Kidney tubule cell (primary cell): ENCODE measurements at places on chromosomes 5 and 9.
A peak's percentile ranks its signal among the peaks of the same experiment; 100 is the strongest.

- DNase-seq = no peak
Observed at GRCh38 chr5:75320371-75320770, 16.6 kb upstream of the HMGCR start.

- no peak for DNase-seq
Observed at GRCh38 chr5:59503220-59503619, 390.3 kb downstream of the PDE4D start.

- no peak for DNase-seq
Observed at GRCh38 chr5:116495786-116496357, 78.8 kb downstream of the SEMA6A start.

GRCh38 chr5:57770039-57770438 is 287.4 kb upstream of the ACTBL2 start:
- no peak for DNase-seq

DNA sequence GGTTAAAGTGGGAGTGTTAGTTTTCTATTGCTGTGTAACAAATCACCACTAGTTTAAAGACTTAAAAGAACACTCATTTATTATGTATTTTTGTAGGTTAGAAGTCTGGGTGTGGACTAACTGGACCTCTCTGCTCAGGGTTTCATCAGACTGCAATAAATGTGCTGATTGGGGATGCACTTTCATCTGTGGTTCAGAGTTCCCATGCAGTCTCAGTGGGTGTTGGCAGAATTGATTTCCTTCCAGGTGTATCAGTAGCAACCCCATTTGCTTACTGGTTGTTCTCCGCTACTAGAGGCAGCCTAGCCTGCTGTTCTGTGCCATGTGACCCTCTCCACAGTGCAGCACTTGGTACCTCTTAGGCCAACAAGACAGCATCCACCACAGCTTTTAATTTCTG is 2200.5 kb downstream of the MAT2B start:
- no peak for DNase-seq

DNA sequence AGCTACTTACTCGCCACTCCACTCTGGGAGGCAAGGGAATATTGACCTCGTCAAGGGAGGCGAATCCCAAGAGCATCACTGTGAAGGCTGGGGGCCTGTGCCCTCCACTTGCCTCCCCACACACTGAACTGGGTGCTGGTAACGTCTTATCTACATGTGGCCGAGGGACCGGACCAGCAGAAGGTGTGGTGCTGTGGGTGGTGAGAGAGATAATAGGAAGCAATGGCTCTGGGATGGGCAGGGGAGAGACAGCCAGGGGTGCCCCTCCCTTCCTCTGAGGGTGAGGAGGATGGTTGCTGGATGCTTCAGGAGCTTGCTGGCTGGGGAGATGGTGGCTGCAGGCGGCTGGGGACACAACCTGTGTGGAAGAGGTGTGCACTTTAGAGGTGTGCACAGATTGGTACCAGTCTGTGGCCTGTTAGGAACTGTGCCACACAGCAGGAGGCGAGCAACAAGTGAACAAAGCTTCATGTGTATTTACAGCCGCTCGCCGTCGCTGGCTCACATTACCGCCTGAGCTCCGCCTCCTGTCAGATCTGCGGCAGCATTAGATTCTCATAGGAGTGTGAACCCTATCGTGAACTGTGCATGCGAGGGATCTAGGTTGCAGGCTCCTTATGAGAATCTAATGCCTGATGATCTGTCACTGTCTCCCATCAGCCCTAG is 100.3 kb downstream of the ENTREP1 start:
- DNase-seq = no peak

- DNase-seq = no peak
Observed at GRCh38 chr9:114384836-114385396, 2.9 kb downstream of the AKNA start.

DNA sequence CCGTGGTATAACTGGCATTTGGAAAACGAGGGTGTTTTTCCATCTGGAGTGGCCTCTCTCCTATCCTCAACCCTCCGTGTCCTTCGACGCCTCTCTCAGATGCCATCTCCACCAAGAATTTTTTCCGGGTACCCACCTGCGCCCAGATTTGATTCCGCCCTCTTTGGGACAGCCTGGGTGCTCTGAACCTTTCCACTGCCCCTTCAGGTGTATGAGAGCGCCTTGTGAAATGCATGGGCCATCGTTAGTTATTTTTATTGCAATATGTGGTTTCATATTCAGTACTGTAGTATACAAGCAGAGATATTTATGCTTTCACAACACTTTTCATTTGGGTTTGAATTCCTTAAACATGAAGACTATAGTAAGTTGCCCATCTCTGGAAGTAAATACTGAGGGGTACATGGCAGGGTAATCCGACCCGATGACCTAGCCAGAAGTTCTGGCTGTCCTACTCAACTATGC is 78.2 kb upstream of the IFNE start:
- DNase-seq = no peak

GRCh38 chr5:164336906-164337305 is 831.5 kb downstream of the MAT2B start:
- peak; percentile 10 for DNase-seq

DNA sequence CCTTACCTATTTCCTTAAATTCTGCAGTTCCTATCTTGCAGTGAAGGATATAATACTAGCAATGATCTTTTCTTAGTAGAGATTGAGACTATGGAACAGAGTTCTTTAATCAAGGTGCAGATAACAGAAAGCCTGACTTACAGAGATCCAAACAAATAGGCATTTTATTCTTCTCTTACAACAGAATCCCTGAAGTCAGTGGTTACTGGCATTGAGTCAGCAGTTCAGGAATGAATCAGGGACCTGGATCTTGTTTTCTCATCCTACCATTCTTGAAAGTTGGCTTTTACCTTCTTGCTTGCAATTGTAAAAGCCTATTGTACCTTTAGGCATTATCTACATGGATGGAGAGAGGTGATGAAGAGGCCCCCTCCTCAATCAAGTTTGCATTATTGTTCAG is 47.5 kb upstream of the TLE4 start:
- DNase-seq = peak; percentile 8

- no peak for DNase-seq
Observed at GRCh38 chr5:145667742-145668141, 167.4 kb downstream of the PRELID2 start.

GRCh38 chr9:21454149-21454548 is 13.9 kb downstream of the IFNA1 start:
- peak; percentile 50 for DNase-seq

- no peak for DNase-seq
Observed at GRCh38 chr9:134473141-134474054, 147.1 kb downstream of the RXRA start.

DNA sequence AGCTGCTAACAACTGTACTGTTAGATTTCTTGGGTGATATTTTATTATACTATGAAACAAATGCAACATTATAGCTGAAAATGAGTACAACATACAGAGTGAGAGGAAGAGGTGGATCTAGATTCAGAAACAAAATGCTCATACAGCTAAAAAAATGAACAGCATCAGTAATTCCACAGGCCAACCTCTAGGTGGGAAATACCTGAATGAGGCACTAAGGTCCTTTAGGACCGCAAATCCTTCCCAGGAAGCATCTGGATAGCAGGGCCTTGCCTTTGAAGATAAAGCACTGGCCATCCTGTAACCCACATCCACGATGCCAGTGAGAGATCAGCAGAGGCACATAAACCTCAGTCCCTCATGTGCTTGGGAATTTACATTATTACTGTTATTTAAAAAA is 310.8 kb downstream of the YTHDC2 start:
- no peak for DNase-seq

DNA sequence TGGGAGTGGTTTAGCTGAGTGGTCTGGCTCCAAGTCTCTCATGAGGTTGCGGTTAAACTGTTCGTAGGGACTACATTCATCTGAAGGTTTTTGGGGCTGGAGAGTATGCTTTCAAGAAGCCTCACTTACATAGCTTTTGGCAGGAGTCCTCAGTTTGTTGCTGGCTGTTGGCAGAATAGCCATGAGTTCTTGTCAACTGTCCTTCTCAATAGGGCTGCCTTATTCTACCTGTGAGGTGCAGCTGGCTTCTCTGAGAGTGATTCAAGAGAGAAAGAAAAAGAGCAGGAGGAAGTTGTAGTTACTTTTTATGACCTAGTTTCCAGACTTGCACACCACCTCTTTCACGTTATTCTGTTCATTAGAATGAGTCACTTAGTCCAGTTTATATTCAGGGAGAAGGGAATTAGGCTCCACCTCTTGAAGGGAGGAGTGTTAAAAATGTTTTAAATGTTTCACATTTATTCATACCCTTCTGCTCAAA is 33.2 kb downstream of the YTHDC2 start:
- peak; percentile 65 for DNase-seq

DNA sequence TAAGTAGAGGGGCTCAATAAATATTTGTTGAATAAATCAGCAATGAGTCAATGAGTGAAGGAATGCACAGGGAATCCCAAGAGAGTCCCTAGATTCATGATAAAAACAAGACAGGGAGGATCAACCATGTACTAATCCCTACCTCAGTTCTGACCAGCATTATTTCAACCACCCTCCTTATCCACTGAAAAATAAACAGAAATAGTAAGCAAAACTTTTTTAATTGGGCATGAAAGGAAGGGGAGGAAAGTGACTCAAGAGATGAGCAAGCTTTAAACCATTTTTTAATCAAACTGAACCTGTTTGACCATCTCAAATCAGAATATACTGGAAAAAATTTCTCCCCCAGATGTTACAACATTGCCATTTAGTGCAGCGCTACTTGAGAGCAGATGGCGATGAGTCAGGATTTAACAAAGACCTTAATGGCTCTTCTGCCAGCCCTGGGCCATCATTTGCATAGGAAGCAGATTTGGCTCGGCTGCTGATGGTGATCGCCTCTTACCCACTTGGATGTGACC is 194.8 kb upstream of the SLC30A5 start:
- peak; percentile 65 for DNase-seq

GRCh38 chr5:38295751-38296150 is 37.4 kb downstream of the EGFLAM start:
- DNase-seq = no peak

DNA sequence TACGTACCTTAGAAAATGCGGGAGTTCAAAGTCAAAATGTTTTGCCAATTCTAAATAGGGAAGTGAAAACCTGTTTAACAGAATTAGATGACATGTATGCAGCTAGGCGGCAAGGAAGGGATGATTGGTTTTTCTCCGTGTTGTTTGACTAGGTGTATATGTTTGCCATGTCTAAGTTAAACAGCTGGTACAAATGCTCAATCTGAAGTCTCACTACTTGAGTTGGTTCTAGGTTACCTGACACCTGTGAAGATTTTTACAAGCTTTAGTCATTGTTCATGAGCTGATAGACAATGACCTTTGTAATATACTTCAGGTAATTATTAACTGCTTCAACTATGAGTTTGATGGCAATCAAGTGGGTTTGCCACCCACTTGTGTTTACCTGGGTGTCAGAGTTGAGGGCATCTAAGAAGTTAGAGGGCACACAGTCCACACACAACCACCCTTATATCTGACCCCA is 74.3 kb downstream of the SLC44A1 start:
- DNase-seq = peak; percentile 65

- no peak for DNase-seq
Observed at GRCh38 chr9:134986957-134987356, 69.2 kb upstream of the FCN1 start.

DNA sequence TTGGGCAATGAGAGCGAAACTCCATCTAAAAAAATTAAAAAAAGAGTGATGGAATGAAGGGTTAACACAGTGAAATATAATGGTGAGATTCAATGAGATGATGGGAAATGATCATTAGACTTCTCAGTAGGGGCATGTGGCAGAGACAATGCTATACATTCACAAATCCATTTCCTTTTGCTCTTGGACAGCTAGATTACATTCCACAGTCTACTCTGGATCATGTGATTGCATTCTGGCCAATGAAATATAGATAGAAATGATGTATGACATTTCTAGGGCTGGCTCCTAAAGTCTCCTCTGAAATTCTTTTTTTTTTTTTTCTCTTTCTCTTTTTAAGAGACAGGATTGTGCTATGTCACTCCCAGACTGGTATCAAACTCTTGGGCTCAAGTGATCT is 3.8 kb upstream of the GALT start:
- no peak for DNase-seq

GRCh38 chr5:170619869-170620268 is 116.0 kb downstream of the KCNIP1 start:
- DNase-seq = no peak

- DNase-seq = no peak
Observed at GRCh38 chr5:172505845-172506244, 51.5 kb upstream of the SH3PXD2B start.

GRCh38 chr5:59746241-59746765 is 147.2 kb downstream of the PDE4D start:
- DNase-seq = peak; percentile 87

GRCh38 chr9:91948597-91949391 is 1.2 kb downstream of the ROR2 start:
- peak; percentile 40 for DNase-seq

- no peak for DNase-seq
Observed at GRCh38 chr9:71781391-71781790, 13.1 kb upstream of the CEMIP2 start.

- DNase-seq = peak; percentile 13
Observed at GRCh38 chr5:107646418-107646817, 24.3 kb downstream of the EFNA5 start.

GRCh38 chr5:163633926-163634460 is 128.6 kb downstream of the MAT2B start:
- DNase-seq = no peak

DNA sequence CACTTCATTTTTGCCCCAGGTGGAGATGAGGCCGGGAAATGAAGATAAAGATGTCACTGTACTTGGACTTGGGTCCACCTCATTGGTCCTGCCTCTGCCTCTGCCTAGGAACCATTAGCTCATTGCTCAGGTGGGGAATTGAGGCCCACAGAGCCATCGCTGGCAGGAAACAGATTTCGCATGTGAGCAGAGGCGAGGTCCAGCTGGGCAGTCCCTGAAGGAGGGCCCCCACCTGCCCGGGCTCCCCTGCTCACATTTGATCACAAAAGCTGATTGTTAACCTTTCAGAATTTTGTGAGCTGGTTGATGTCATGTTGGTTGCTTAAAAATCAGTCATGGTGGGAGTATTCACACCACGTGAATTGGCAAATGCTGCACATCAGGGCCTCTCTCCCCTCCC is 273.8 kb upstream of the MVB12B start:
- DNase-seq = no peak

- DNase-seq = no peak
Observed at GRCh38 chr5:135020111-135020895, 13.7 kb downstream of the PITX1 start.

DNA sequence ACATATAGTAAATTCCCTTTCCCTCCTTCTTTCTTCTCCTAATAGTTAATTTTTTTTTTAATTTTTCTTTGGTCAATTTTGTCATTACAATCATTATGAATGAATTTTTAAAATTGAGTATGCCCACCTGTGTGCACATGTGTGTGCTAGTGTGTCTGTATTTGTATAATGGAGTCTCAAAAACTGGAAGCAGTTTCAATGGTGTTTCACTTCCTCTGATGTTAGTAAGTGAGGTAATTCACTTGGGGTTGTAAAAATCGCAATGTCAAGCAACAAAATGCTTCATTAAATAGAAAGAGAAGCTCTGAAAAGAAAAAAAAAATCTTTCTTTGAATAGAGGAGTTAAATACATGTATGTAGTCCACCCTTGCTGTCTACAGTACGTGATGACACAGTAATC is 1467.6 kb upstream of the NUDT12 start:
- no peak for DNase-seq

DNA sequence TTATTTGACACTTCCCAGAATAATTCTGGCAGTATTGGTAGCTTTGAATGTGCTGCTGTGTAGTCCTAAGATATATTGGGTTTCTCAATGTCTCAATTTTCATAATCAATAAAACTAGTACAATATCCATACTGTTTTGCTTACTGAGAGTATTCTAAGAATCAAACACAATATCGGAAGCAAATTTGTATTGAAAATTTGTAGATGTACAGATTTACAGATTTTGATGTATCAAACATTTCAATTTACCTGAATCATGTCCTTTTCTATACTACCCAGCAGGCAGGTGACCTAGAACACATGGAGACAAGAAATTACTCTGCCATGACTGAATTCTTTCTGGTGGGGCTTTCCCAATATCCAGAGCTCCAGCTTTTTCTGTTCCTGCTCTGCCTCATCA is at the start of gene OR13D1:
Gene OR13D1, plus strand, starts transcription at position 301 of the 400 bp plus-strand sequence. Its CDS starts 0 bp downstream, at position 301.
- DNase-seq = no peak
